ENCODE measurements at places on chromosomes 2 and 18. TPM values are rescaled to one million over a fixed set of nuclear protein-coding genes. Genes with fewer than 3 reads are reported as not detected.

DNA sequence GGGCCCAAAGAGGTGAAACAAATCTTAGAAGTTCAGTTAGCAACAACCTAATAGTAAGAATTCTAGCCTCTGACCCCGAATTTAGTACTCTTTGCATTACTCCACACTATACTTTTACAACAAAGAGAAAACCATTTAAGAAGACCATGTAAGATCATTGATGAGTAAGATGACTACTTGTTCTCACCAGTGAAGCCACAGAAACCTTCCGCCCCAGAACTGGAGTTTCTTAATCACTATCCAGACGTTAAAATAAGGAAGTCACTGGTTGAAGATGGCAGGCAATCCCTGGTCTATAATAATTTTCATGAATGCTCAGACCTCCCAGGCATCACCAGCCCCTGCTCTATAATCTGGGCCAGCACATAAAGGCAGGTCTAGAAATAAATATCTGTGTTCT is 95.0 kb downstream of the TMEM163 start:
- no peak for DNase-seq

DNA sequence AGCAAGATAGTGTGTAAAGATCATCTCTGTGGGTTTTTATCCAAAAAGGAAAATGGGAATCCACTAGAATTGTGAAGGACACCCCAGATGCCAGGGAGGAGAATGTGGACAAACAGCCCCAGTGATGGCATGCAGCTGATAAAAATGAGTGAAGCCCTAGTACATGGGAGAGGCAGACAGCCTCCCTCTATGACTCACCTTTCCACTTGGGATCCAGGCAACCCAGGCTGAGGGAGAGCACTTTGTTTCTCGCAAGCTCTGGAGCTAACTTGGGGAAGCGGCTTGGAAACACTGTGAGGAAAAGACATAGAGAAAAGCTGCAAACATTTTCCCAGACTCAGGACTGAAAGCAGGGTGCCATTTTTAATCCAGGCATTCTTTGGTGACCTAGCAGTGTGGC is 5.3 kb upstream of the FLACC1 start:
- no peak for DNase-seq

GRCh38 chr2:165560377-165560988 is 91.0 kb downstream of the CSRNP3 start:
- DNase-seq: no peak

DNA sequence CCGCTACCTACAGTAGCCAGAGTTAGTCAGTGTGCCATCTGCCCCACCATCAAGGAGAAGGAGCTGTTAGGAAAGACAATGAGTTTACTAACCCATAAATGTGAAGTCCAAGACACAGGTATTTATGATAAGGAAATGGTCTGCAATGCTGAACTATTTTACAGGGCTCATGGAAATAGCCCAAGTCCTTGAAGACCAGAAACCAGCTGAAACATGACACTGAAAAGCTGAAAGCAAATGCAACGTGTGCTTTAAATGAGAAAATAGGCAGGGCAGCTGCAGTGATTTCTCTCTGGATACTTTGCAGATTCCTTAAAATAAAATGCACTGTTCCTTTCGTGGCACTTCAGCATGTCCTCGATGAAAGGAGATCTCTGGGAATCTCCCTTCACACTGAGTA is 256.4 kb upstream of the TCF4 start:
- DNase-seq: no peak

GRCh38 chr2:195763866-195764265 is 106.8 kb downstream of the SLC39A10 start:
- no peak for DNase-seq

DNA sequence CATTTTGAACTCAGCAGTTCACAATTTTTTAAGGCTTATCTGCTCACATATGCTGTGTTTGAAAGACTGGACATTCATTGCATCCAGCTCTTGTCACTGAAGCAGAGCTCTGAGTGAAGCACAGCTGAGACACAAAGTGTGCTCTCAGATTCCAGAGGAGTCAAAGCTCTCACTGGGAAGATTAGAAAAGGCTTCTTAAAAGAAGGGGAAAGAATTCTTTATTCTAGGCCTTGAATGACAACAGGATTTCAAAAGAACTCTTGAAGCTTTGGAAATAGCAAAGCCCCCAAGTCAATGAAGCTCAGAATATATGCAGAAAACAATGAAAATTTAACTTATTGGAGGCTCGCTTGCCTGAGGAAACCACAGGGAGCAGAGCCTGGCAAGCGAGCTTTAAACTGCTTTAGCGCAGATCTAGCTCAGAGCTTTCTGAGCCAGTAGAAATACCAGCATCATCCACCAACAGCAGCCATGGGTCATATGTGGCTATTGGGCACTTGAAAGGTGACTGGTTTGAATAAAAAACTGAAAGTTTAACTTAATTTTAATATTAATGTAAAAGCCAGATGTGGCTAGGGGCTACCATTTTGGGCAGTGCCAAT is 369.7 kb downstream of the OSR1 start:
- DNase-seq: no peak

- no peak for DNase-seq
These were observed 150.9 kb downstream of the PDE11A start for GRCh38 chr2:177921726-177922125.

- DNase-seq: no peak
These were observed 107.8 kb upstream of the TPO start for GRCh38 chr2:1305342-1306013.

DNA sequence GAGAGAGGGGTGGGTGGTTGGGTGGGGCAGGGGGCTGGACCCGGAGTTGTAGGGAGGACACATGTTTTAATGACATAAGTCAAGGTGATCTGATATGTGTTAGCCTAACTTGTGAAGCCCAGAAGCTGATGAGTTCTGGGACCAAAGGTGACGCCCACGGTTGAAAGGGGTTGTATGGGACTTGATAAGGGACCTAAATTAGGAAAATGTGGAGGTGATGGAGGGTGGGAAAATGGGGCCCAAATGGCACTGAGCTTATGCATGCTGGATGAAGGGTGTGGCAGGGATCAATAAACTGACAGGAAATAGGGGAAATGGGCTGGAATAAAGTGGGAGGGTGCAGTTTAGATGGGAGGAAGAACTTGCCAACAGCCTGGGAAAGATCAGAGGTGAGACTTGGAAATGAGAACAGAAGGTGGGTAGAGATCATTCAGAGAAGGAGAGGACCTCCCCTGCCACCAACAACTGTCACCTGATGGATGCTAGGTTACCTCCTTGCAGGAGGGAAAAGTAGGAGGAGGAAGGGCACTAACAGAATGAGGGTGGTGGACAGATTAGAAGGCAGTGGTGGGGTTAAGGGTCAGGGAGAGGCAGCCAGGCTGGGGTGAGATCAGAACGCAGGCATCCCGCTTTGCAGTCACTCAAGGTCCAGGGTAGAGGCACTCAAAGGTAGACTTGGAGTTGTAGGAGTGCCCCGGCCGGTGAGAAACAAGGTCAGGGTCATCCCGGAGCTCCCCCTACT is 15.3 kb downstream of the WNT10A start:
- no peak for DNase-seq

GRCh38 chr2:199302851-199303250 is 154.9 kb downstream of the SATB2 start:
- DNase-seq: no peak

- DNase-seq: peak; percentile 78
These were observed 40.0 kb downstream of the DNMT3A start for GRCh38 chr2:25301453-25302352.

DNA sequence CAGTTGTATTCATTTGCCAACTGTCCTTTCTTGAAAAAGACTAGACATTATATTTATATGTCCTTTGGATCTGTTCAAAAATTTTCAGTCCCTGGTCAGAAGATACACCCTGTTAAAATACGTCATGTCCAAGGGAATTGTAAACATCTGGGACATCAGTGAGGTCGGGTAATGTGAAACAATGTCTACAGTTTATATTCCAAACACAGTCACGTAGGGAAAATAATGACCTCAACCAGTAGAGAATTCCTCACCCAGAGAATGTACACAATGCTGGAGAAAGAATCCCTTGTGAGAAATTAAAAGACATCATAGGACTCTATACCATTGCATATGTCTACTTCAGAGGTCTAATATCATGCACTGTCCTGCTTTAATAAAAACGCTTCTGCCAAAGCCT is 888.0 kb upstream of the CHAC2 start:
- no peak for DNase-seq

DNA sequence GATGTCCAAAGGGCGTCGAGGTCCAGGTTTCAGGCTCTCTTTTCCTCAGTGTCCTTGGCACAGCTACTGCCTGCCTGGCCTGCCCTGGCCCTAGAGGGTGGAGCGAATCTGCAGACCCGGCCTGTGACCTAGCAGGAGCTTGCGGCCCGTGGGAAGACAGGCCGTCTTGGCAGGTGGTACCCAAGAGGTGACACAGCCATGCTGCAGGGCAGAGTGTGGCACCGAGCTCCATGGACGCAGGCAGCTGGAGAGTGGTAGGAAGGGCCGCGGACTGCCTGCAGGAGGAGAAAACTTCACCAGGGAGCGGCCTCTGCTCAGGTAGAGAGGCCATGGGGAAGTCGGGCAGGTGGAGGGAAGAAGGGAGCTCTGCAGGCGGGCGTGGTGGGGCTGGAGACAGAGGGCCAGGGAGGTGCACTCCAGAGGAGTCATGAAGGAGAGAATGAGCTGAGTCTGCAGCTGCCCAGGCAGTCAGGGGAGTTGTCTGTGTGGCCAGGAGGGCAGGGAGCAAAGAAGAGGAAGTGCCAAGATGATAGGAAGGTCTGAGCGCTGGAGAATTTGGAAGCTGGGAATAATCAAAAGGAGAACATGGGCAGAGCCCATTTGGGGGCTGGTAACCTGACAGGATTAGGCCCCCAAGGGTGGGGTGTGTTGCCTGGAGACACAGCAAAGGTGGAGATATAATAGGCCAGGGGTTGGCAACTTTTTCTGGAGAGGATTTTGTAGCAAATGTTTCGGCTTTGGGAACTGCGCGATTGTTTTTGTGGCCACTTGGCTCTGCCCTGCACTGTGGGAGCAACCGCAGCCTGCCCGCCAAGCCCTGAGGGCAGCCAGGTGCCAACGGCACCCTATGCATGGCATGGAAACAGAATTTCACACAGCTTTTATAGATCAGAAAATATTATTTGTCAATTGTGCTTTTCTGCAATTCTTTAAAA is 154.4 kb upstream of the PXDN start:
- DNase-seq: no peak

- DNase-seq: no peak
These were observed 181.1 kb downstream of the ZRANB3 start for GRCh38 chr2:135349941-135350340.

- DNase-seq: no peak
These were observed 38.5 kb upstream of the MYO3B start for GRCh38 chr2:170139276-170139967.

GRCh38 chr18:24923138-24923537 is 428.8 kb downstream of the ZNF521 start:
- DNase-seq: no peak

DNA sequence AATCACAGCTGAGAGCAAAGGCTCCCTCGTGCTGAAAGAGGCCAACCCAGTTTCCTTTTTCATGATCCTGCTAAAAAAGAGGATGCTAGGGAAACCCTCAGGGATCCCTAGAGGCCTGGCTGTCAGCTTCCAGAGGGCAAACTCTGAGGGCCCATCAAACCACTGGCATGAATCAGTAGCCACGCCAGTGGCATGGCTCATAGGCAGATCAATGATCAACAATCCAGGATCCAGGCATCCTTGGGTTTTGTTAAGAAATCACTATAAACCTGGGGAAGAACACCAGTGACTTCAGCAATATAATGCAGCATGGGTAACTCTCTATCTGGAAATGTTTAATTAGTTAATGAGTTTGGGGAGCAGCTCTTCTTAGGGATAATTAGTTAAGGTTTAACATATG is 286.5 kb downstream of the C1D start:
- no peak for DNase-seq

GRCh38 chr2:17515652-17516051 is 2.6 kb downstream of the RAD51AP2 start:
- DNase-seq: no peak

- no peak for DNase-seq
These were observed 163.6 kb upstream of the ACAA2 start for GRCh38 chr18:49976795-49977560.

GRCh38 chr18:38470421-38470820 is 904.8 kb upstream of the CELF4 start:
- no peak for DNase-seq

- DNase-seq: no peak
These were observed 465.5 kb downstream of the XIRP2 start for GRCh38 chr2:167353605-167354280.

DNA sequence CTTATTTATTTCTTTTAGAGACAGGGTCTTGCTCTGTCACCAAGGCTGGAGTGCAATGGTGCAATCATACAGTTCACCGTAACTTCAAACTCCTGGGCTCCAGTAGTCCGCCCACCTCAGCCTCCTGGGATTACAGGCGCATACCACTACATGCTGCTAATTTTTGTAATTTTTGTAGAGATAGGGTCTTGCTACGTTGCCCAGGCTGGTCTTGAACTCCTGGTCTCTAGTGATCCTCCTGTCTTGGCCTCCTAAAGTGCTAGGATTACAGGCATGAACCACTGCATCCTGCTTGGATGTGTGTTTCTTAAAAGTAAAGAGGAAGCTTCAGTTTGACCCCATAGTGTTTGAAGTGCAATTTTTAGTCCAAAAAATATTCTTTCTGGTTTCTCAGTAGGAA is 105.0 kb upstream of the KIF5C start:
- no peak for DNase-seq

GRCh38 chr2:4782647-4783046 is 909.5 kb upstream of the SOX11 start:
- no peak for DNase-seq

DNA sequence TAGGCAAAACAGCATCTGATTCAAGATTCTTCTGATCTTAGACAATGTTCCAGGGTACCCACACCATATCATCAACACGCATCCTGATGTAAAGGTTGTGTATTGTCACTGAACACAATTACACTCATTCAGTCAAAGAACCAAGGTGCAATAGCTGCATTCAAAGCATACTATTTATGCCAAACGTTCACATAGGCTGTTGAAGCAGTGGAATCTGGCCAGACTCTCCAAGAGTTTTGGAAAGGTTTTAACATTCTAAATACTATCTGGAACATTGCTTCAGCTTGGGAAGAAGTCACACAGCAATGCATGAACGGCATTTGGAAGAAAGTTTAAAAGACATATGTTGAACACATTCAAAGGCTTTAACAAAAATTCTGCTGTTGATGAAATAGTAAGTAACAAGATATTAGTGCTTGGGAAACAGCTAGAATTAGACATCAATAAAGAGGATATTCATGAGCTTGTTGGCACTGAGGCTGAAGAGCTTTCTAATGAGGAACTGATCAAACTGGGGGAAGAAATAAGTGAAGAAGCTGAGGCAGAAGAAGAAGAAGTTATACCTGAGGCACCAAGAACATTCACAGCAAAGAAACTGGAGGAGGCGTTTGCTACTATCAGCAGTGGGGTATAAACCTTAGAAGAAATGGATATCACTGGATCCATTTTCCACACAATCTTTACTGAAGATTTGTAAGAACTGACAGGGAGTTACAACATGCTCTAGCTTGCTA is 47.6 kb upstream of the MSH6 start:
- no peak for DNase-seq

The POMC gene
- polyA plus RNA-seq: not detected

The FSHR gene
- not detected for polyA plus RNA-seq

The TMEM163 gene
- polyA plus RNA-seq: not detected

The SPP2 gene
- polyA plus RNA-seq: not detected

The LBX2 gene
- 0.09 TPM for polyA plus RNA-seq

The CNDP1 gene
- not detected for polyA plus RNA-seq

The HOXD12 gene
- polyA plus RNA-seq: not detected

The OTOS gene
- not detected for polyA plus RNA-seq

The BMP10 gene
- polyA plus RNA-seq: not detected

All from keratinocyte (primary cell).